HEK293T (cell line): ENCODE measurements at places on chromosomes 1 and 21.

GRCh38 chr1:43990271-43991199 is 864 bp upstream of the CCDC24 start:
- DNase-seq = no peak

- DNase-seq = no peak
These were observed 439.5 kb downstream of the AMY1C start for GRCh38 chr1:104189207-104189606.

DNA sequence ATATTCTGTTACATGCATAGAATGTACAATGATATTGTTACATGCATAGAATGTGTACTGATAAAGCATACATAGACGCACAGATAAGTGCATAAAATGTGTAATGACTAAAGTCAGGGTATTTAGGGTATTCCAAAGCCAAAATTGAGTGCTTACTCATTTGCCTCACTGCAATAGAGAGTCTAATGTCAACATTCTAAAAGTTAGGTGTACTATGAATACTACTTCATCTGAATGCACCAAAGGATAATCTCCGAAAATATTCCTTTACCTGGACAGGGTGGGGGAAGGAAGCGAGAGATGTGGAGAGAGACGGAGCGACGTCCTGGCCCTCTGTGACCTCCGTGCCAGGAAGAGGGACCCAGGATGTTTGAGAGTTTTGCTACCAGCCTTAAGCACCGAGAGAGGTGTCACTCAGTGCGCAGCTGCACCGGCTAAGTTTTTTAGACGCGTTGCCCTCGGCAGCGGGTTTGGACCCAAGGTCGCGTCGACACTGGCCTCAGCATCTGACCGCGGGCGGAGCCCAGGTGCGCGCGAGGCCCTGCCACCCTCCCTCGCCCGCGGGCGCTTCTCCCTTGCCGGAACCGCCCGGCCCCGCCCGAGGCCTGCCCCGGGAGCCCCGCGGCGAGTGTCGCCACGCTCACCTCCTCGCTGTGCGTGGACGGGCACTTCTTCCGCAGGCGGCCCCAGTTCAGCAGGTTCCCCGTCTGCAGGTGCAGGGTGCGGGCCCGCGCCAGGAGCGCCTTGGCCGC is 660 bp downstream of the GCLM start:
- peak; percentile 39 for DNase-seq

DNA sequence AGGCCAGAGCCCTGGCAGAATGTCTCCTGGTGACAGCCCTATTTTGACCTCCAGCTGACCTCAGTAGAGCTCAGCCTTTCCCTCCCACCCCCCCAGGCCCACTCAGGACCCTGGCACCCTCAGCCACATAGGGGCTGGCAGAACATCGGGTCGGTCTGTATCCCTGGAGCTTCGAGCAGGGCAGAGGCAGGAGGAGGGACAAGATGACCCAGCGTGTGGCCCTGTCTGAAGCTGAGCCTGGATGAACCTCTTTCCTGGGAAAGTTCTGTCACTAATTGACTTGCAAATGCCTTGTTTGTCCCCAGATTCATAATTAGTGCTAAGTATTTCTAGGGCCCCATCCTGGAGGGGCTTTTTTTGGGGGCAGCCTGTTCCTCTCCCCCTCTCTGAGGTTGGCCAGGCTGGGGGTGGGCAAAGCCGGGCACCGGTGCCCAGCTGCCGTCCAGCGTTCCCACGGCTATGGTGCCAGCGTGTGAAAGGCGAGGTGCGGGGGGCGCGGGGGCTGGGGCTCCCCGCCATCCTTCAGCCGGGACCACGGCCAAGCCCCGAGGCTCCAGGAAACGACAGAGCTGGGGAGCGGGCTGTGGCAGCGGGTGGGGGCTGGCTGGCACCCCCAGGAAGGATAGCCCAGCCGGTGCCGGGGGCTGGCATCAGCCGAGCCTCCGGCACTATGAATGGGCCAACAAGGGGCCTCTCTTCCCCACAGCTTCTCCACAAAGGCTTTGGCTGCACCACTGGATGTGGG is 31.4 kb downstream of the RHBG start:
- no peak for DNase-seq

DNA sequence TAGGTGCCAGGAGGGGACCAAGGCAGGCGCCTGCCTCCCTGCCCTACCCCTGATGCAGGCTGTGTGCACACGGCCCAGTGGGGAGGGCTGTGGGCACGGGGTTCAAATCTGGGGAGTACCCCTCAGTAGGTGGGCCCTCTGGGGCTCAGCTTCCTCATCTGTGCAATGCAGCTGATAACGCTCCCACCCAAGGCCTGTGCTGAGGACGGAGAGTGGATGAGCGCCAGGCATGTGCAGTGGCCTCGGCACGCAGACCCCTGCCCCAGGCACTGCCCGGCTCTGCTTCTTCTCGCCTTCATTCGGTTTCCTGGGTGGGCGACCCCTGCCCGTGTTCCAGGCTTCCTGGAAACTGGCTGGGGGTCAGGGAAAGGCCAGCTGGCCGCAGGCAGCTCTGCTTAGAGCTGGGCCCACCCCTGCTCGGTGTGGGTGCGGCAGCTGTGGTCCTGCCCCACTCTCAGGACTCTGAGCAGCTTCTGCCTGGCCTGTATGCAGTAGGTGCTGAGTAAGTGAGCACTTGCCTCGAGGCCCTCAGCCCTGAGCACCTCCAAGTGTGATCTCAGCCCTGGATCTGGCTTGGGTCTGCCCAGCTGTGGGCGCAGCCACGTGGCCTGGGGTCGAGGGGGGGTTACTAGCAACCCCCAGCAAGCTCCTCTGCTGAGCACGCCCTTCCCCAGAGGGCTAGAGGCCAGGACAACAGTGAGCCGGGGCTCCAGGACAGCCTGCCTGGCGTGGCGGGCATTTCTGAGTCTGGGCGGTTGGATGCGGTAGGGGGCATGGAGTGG is 11.9 kb upstream of the TNFRSF14 start:
- no peak for DNase-seq

GRCh38 chr1:228370439-228370940 is 36.1 kb downstream of the TRIM11 start:
- no peak for DNase-seq

DNA sequence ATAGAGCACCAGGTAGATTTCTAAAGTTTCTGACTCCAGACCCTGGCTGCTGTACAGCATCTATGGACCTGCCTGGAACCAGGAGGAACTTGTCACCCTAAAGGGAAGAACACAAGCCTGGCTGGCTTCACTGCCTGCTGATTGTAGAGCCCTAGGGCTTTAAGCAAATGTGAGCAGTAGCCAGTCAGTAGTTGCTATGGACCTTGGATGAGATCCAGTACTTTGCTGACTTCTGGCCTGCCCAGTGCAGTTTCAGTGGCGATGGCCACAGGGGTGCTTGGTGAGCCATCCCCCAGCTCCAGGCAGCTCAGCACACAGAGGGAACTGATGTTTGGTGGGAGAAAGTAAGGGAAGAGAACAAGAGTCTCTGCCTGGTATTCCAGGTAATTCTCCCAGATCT is 68.4 kb downstream of the ATP6V1G3 start:
- DNase-seq = no peak

- DNase-seq = no peak
These were observed 844 bp upstream of the MEAF6 start for GRCh38 chr1:37515185-37516034.

DNA sequence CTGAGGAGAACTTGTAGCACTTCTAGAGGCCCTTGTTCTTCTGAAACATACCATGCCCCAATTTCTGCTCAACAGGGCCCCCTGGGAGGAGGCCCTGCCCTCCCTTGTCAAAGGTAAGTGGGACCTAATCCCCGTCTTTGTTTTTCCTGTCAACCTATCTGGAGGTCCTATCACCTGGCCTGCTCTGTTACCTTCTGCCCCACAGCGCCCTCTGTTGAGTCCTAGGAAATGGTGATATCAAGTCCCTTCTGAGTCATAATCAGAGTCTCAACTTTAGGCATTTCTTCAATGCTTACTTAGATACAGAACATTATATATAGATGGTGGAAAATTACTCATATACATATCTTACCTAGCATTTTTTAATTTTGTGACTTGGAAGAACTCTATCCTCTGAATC is 28.2 kb upstream of the FCRL4 start:
- peak; percentile 35 for DNase-seq

GRCh38 chr1:156358641-156359040 is 10.4 kb upstream of the RHBG start:
- DNase-seq = no peak

DNA sequence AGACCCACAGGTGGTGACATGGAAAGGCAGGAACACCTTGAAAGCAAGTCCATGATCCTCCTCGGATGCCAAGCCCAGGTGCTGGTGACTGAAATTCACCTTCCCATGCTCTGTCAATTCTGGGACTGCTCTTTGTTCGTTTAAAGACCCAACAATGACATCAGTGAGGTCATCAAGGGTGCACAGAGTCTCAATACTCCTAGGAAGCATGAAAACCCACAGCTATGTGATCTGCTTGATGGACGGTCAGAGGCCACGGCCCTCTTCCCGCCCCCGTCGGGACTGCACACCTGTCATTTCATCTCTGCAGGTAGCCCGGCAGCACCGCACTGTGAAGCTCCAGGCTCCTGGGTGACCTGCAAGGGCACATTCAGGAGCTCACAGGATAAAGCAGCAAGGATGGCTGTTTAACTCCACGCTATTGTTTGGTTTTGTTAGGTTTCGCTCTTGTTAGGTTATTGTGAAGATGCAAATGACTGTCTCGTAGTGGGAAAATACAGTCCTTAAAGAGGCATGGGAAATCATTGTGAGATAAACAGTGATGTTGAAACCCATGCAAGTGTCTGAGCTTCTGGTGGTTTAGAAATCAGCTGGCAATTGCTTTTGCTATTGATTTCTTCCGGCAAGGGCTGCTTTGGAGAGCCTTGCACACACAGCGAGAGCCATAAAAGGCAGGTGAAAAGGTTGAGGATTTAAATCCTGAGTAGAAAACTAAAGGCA is 124.8 kb upstream of the AJAP1 start:
- no peak for DNase-seq

DNA sequence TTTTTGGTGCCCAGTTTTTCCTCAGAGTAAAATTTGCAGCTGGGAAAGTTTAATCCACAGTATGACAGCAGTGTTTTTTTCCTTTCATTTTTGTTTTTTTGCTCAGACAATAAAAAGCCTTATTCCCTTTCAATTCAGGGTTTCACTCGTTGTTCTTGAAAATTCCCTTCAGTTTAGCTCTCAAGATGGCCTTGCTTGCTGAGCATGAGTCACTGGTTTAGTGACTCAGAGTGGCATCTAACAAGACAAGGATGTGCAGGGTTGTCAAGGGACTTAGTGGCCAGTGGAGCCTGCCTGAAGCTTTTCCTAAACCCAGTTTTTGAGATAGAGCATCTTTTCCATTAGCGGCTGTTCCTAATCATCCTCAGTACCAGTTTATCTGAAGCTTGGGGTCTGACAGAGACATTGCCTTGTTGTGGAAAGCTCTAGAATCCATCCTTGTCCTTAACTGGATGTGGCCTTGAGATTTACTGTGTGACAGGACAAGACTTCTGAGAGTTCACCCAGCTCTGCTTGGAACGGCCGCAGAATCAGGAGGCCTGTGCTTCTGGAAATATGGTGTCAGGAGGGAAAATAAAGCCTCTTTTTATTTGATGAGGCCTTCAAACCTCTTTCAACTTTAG is 48.4 kb upstream of the DNAJC6 start:
- no peak for DNase-seq

DNA sequence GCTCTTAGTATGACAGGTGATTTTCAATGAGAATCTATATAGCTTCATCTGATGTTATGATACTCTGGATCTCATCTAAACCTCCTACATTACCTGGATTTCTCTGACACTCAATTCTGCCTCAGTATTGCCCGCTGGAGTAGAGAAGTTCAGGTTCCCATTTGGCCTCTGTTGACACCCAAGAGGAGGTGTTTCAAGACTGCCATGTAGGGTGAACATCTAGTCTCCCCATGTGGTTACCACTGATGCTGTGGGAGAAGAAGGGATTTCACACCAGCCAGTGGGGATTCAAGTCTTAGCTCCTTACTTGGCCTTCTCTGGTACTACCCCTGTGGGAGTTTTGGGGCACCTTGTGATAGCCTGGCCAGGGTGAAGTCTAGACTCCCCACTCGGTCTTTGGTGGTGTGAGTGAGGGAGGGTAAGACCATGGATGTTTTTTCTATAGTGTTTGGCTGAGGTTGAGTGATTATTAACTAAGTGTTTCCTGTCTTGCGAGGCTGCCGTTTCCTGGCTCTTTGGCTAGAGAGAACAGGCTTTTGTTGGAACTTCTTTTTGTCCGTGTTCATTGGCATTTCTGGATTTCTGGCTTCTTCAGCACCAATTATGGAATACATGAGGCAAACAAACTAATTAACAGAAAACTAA is 90.7 kb downstream of the RHOU start:
- no peak for DNase-seq

GRCh38 chr21:36693489-36694030 is 5.4 kb upstream of the SIM2 start:
- DNase-seq = no peak

DNA sequence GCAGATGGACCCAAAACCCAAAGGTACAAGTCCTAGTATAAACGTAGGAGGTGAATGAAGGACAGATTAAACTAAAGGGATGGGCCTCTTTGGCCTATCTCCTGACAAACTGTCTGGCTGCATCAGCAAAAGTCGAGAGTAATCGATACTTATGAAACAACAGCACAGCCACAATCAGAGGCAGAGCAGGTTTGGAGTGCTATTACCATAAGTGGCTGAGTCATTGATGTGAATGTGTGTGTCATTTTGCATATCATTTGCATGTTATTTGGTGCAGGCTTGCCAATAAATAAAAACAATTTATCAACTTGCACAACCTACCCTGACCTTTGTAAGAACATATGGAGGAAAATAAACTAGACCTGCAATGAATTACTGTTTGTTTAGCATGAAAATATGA is 283.1 kb downstream of the NUF2 start:
- DNase-seq = no peak

DNA sequence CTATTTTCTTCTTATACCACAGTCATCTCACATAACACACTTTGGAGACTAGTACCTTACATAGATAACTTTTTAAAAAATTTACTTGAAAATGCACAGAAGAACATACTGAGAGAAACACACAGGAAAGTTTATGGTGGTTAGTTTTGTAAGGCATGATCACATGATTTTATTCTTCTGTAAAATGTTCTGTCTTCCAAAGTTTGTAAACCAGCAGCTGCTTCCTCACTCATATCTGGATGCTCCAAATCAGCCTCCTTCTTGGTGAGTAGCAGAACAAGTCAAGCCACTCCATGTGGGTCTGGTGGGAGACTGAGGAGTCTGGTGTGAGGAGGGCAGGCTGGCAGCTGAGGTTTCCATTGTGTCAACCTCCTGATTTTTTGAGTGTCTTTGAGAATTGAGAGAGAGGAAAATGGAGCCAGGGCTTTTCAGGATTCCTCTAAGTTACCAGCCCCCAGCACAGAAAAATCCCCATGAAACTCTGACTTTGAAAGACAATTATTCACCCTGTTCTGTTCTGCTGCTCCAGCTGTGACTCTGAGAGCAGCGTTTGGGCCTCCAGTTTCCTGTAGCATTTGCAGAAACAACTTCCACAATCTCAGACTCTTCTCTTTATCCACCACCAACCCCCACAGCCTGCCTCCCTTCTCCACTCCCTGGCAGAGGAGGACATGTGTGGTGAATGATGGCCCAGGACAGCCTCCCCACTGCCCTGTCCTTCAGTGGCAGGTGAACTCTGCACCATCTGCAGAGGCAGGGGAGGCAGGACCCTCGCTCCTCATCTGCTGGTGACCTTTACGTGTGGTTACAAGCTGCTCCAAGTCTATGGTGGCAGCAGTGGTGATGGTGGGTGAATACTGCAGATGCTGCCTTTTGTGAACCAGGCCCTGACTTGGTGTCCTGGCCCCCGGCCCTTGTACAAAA is 82.3 kb downstream of the FCRL5 start:
- no peak for DNase-seq
